ENCODE measurements at places on chromosomes 12 and 14. TPM values are rescaled to one million over a fixed set of nuclear protein-coding genes. Genes with fewer than 3 reads are reported as not detected.

The TCL1B gene
- total RNA-seq, result not detected

The C12orf60 gene
- total RNA-seq, result 0.66 TPM

The FZD10 gene
- total RNA-seq, result not detected

The TEX22 gene
- 2.3 TPM for total RNA-seq

The PCK2 gene
- total RNA-seq, result 53.5 TPM

The KRT71 gene
- not detected for total RNA-seq
